ENCODE measurements at places on chromosomes 12 and 14. TPM values are rescaled to one million over a fixed set of nuclear protein-coding genes. Genes with fewer than 3 reads are reported as not detected.

DNA sequence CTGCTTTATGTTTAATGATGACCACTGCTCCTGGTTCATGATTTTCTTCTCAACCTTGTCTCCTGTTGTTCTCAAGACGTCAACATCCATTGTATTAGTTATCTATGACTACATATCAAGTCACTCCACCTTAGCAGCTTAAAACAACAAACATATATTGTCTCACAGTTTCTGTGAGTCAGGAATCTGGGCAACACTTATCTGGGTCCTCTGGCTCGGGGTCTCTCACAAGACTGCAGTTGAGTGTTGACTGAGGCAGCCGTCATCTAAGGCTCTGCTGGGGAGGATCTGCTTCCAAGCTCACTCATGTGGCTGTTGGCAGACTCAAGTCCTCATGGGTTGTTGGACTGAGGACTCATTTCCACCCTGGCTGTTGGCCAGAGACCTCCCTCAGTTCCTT is 27.3 kb upstream of the FRS2 start:
- DNase-seq, result no peak

- DNase-seq, result no peak
Measured at GRCh38 chr12:21552635-21553328, 26.7 kb downstream of the SPX start.

Gene PRIMA1
- total RNA-seq, result 4.0 TPM

Gene GAS2L3
- 55.1 TPM for total RNA-seq

DNA sequence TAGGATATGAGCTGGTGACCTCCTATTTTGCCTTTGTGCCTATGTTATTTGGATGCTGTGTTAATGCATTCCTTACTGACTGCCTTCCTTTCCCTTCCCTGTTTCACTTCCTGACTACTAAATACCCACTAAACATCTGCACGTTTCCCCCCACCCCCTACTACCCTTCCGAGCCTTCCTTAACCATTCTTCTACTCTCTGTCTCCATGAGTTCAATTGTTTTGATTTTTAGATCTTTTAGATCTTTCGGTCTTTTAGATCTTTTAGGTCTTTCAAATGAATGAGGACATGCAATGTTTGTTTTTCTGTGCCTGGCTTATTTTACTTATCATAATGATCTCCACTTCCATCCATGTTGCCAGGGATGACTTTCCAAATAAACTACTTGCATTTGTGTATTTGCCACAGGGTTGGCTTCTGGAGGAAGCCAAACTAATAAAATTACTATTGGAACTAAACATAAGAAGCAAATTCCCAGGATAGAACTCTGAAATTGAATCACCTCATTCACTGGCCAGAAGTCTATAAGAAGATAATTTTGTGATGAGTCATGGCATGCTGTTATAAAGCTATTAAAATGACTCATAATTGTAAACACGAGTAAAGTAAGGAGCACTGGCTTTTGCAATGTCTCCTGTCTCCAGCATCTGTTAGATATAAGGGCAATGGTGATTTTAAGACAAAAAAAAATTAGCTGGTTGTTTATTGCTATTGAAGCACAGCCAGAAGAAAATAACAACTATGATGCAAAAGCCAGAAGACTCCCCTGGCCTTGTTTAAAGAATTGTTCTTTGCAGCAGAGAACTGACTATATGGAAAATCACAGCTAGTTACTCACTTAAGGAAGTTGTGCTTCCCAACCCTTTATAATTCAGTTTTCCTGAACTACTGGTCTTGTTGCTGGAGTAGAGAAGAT is 586.3 kb downstream of the LRFN5 start:
- no peak for DNase-seq

GRCh38 chr12:1395421-1395955 is 198.9 kb downstream of the FBXL14 start:
- no peak for DNase-seq

Gene KRT86
- not detected for total RNA-seq

Gene CAPS2
- total RNA-seq, result 12.7 TPM

Gene ASIC1
- 5.7 TPM for total RNA-seq

DNA sequence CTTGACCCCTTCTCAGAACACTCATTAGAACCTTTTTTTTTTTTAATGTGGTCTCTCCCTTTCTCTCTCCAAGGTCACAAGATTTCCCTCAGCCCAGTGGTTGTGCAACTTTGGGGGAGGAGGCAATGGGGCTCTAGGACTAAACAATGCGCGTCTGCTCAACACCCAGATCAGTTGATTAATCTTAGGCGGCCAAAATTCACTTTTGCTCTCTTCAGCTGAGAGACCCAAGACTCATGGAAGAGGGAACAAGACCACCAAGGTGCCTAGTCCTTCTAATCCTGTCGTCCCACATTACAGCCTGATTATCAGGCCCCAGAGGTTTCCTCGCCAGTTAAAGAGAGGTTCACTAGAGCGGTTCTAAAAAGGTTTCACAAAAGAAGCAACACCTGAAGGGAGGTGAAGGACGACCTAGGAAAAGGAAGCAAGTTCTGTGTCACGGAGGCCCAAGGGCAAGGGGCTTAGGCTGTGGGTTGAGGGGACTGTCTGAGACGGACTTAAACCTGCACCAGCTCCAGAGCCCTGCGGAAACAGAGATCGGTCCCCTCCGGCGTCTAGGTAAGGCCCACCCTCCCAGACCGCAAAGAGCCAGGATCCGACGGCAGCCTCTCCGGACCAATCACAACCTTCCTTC is 824 bp upstream of the TARBP2 start:
- DNase-seq, result no peak

Gene GPR137C
- 10.1 TPM for total RNA-seq

Gene AKAP3
- total RNA-seq, result 3.3 TPM

Gene PLEKHD1
- 2.0 TPM for total RNA-seq

- no peak for DNase-seq
Measured at GRCh38 chr12:5856692-5857091, 88.4 kb downstream of the ANO2 start.

DNA sequence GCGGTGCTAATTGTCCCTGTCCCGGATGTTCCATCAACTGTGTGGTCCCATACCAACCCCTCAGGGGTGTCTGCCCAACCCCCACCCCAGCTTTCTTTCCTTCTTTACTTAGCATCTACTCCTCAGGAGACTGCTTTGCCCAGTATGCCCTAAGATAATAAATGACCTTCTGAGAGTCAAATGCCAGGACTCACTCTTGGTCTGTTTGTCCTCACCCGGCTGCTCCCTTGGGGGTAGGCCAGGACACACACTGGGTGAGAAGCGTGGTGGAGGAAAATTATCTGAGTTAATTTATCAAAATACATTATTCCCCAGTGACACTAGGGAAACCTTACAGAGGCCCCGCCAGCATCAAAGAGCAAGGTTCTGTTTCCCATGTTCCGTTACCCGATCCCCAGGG is 457.0 kb downstream of the RGS6 start:
- no peak for DNase-seq

Gene CPSF6
- 154 TPM for total RNA-seq

DNA sequence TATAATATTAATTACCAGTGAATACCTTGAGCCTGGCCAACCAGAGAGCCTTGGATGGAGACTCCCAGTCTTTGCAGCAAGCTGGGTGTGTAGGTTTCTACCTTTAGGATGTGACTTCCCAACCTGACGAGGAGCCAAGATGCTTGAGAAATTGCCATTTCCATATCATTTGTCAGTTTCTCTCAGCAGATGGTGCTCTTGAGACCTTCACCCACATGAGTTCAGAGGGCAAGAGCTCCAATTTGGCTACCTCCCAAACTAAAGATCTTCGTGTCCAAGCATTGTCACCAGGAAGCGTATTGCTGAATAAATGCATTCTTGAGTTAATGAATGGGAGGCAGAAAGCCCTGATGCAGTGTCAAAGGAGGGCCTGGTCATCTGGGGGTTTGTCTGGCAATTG is 106.4 kb upstream of the TBX5 start:
- no peak for DNase-seq

DNA sequence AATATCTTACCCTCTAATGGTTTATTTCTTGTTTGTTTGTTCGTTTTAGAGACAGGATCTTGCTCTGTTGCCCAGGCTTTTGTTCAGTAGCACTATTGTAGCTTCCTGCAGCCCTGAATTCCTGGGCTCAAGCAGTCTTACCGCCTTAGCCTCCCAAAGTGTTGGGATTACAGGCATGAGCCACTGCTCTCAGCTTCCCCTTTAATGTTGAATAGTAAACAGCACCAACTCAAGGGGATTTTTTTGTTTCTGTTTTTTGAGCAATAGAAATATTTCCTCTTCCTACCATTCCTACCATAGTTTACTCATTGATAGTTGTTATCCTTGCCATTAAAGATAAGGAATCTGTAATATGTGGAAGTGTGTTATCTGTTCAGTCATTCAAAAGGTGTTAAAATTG is 10.7 kb downstream of the ARID4A start:
- DNase-seq, result no peak

GRCh38 chr12:45220363-45220931 is 4.6 kb downstream of the ANO6 start:
- DNase-seq, result no peak

DNA sequence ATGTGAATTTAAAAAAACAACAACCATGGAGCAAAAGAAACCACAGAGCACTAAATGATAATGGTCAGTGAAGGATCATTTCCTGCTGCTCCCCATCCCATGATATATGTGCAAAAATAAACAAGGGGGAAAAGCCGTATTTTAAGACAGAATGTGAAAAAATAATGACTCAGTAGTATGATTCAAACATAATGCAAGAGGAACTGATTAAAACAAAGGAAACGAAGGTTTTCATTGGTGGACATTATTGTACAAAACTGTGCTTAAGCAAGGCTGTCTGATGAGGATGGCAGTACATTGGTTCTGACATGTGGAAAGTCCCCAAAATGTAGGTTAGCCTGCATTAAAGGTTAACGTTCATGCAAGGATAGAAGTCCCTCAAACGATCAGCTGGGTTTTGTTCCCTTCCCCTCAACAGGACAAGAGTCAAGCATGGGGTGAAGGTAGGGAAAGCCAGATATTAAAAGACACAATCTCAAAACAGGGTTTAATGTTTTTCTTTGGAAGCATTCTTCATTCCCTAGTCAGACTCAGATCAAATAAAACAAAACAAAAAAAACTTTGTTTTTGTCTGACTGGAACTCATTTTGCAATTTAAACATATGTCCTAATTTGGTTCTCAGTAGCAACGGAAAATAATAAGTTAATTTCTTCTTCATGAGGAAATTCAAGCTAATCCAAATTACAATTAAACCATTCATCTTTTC is 26.3 kb upstream of the PTGDR start:
- DNase-seq, result no peak

- DNase-seq, result no peak
Measured at GRCh38 chr12:99137124-99137855, 492.2 kb downstream of the APAF1 start.

GRCh38 chr12:122457627-122458026 is 35.2 kb upstream of the CLIP1 start:
- no peak for DNase-seq

- DNase-seq, result no peak
Measured at GRCh38 chr12:131445184-131445774, 265.6 kb upstream of the SFSWAP start.

DNA sequence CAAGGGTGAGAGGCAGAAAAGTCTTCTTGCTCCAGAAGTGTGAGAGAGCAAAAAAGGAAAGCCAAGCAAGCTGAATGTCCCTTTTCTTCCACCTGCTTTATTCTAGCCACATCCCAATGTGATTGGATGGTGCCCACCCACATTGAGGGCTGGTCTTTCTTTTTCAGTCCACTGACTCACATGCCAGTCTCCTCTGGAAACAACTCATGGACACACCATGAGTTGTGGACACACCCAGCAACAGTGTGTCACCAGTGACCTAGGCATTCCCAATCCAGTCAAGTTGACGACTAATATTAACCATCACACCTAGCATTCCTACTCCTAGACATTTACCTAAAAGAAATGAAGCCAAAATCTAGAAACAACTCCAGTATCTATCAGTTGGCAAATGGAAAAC is 7.2 kb upstream of the DICER1 start:
- no peak for DNase-seq

- no peak for DNase-seq
Measured at GRCh38 chr12:68119250-68119649, 40.3 kb downstream of the IFNG start.

Gene LRRC43
- 5.5 TPM for total RNA-seq

Gene C12orf50
- total RNA-seq, result 0.10 TPM

Gene HOXC10
- total RNA-seq, result not detected

Gene KRT74
- not detected for total RNA-seq

DNA sequence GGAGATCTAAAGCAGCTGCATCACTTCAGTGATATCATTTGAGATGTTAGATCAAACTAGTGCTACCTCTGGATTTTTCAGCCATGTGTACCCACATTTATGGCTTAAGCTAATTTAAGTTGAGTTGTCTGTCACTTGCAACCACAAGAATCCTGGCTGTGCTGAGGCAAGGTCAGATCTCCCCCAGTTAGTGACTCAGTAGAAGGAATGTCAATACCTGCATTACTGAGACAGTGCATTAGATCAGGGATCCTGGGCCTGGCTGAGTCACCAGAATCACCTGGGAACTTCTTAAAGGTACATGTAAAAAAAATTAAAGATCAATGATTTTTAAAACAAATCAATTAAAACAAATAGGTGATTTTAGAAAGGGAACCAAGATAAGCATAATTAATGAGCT is 84.6 kb upstream of the GRIN2B start:
- DNase-seq, result no peak

Gene KRT72
- not detected for total RNA-seq

- DNase-seq, result no peak
Measured at GRCh38 chr14:77838831-77839511, 39.1 kb downstream of the ADCK1 start.

Gene SAMD15
- total RNA-seq, result 9.5 TPM

Gene CLEC6A
- not detected for total RNA-seq
